ENCODE measurements at places on chromosomes 13 and 19. TPM values are rescaled to one million over a fixed set of nuclear protein-coding genes. Genes with fewer than 3 reads are reported as not detected.

Gene FOSB
- 14.4 TPM for total RNA-seq

Gene SUPT5H
- total RNA-seq, result 165 TPM

Gene NFIX
- 4.3 TPM for total RNA-seq

Gene AXL
- total RNA-seq, result 112 TPM

Gene GPR108
- total RNA-seq, result 30.2 TPM

Gene ZSCAN5B
- not detected for total RNA-seq

Gene CDX2
- 0.60 TPM for total RNA-seq

Gene CILP2
- total RNA-seq, result 0.21 TPM

Gene CCDC8
- not detected for total RNA-seq

Gene MRPL4
- total RNA-seq, result 72.9 TPM

Gene ERICH4
- not detected for total RNA-seq

Gene TRPC4
- total RNA-seq, result not detected

Gene MBD3L2
- total RNA-seq, result not detected

Gene ATP4B
- not detected for total RNA-seq

Gene PVR
- total RNA-seq, result 104 TPM
